Stimulated activated CD4-positive, alpha-beta T cell treated with anti-CD3 and anti-CD28 coated beads, Interleukin-2, amount 100 ng/mL, for 24 hours (primary cell): ENCODE measurements at places on chromosomes 13 and 19.

DNA sequence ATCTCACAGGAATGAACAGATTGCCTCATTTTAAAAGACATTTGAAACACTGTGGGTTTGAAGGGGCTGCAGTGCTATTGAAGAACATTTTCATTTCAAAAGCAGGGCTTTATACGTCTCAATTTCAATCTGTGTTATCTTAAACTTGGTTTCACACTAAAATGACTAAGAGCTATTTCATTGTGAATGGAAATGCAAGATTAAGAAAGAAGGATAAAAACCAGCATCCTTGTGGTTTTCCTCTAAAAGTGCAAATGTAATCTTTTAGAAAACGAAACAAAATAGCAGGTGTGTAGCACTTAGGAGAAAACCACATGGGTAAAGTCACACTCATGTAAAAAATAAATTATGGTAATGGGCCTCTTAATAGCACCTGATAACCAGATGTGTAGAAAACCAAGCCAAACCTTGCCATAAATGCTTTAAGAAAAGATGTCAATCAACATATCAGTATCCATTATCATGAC, 397.7 kb downstream of the GPC6 start:
- no peak for DNase-seq

GRCh38 chr19:3227054-3227626, 2.7 kb downstream of the CELF5 start:
- DNase-seq, result no peak

- DNase-seq, result peak; percentile 77
Measured at GRCh38 chr19:12090807-12091206, 26.3 kb downstream of the ZNF844 start.

- no peak for DNase-seq
Measured at GRCh38 chr13:98141509-98142379, 1.1 kb upstream of the FARP1 start.

- DNase-seq, result no peak
Measured at GRCh38 chr13:105725887-105726286, 809.6 kb downstream of the EFNB2 start.

DNA sequence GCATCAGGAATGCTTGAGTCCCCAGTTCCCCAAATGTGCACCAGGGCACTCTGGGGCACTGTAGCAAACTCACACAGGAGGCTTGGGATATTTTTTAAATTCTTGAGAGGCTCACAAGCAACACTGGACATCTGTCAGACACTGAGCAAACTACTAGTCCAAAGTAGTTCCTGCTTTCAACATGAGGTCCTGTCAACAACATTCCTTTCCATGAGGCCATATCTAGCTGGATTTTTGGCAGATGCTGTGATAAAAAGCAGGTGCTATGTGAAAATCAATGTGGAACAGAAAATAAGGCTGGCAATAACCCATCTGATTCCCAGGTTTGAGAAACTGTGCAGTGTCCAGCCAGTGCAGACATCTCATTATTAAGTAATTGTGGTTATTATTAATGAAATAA, 50.5 kb downstream of the STARD13 start:
- DNase-seq, result no peak

GRCh38 chr19:14346279-14346678, 35.0 kb upstream of the ADGRE5 start:
- no peak for DNase-seq

DNA sequence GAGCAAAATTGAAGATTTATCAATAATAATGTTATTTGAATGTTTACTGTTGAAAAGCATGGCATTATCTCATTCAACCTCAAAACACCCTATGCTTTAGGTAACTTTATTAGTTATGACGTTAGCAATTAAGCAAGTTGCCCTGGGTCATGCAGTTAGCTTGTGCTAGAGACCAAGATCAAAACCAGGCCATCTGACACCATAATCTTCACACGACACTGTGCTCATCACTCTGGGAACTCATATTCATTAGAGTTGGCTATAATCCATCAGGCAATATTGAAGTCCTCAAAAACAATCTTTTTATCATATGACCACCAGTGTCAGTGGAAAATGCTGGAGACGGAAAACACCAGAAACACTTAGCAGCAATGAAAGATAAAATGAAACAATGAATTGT, 253.5 kb downstream of the PCDH20 start:
- no peak for DNase-seq

DNA sequence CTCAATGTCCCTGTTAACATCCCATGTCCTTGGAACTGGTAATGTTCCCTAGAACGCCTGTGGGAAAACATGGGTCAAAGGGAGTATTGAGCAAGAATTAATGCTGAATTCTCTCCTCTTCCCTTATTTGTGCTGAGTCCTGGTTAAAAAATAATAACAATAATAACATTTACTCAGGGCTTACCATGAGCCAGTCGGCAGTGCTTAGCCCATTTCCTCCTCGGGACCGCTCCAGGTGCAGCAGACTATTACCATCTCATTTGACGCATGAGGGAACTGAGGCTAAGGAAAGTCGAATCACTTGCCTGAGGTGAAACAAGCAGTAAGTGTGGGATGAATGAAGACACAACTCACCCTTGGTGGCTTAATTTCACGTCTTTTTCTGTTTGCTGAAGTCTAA, 33.6 kb upstream of the SLC15A1 start:
- no peak for DNase-seq

DNA sequence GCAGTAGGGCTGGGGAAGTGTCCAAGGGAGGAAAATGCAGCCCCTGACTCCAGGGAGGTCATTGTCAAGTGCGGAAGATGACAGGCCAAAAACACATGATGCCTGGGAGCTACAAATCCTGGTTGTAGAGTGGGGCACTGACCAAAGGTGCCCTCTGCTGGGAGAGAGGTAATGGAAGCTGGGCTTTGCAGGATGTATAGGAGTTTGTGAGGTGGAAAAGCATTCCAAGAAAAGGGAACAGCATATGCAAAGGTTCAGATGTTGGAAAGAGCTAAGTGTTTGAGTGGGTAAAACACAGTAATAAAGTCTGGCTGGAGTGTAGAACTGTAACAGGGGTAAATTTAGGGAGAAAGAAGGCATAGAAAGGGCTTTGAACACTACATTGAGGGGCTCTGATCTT, 46.9 kb upstream of the PTPRS start:
- no peak for DNase-seq

DNA sequence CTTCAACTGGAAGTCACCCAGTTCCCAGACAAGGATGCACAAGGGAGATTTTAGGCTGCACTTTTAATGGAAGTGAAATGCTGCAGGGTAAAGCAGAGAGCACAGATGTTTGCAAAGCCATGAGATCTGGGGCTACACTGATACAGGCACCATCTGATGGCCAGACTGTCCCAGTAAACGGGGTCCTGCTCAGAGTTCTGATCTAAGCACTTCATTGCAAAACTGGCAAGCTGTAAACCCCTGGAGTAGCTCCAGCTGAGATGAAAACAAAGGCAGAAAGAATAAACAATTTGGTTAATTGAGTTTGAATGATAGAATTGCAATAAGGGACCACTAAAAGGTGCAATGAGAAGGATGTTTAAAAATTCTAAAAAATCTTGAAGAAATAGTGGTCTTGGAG, 197.1 kb downstream of the OXGR1 start:
- DNase-seq, result no peak

- DNase-seq, result peak; percentile 29
Measured at GRCh38 chr19:17406046-17406886, 836 bp upstream of the BST2 start.
